ENCODE measurements at places on chromosomes 6 and 20.
A peak's percentile ranks its signal among the peaks of the same experiment; 100 is the strongest.

DNA sequence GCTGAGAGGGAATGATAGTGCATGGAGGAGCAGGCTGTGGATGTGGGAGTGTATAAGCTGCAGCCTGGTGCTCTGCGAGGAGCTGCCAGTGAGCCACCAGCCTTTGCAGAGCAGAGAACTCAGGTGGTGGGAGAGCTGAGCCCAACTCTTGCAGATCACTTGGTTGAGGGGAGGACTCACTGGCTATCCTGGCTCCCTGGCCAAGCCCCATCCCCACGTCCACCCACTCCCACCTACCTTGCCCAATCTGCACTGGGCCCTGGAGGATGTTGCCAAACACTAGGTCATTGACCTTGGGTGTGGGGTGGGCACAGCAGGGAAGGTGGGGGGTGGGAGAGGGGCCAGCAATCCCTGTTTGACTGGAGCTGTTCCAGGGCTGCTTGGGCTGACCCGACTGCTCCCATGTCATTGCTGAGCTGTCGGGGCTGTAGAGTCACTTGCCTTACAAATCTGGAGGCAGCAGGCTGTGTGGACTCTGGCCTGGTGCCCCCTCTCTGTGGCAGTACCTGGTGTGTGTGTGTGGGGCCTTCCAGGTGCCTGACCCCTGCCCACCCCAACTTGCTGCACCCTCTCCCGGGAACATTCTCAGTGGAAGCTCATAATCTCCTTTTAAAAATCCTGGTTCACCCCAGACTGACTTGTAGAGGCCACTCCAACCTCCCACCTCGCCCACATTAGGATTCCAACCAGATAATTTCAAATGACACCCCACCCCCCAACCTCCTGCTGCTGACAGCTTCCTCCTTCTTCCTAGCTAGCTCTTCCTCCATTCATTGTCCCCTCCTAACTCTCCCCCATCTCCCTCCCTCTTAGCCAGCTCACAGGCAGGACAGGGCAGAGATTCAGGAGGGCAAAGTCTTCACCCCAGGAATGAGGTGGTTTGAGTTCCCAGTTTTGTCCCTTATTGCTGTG is 162.3 kb downstream of the MRPL14 start:
- DNase-seq: no peak

DNA sequence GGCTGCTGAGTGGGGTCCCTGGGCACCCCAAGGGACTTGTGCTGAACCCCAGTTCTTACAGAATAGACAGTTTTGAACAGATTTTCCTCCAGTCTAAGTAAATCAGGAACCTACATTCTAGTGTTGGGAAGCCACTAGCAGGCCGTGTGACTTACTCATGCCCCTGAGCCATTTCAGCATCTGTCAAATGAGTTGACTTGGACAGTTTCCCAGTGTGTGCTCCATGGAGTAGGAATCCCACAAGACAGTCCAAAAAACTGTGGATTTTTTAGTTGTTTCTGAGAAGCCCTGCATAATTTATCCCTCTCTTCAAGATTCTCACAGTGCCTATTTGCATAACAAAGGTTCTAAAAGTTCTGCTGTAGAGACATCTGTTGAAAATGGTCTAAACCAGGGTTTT is 2.1 kb downstream of the GABRR2 start:
- peak; percentile 29 for DNase-seq

DNA sequence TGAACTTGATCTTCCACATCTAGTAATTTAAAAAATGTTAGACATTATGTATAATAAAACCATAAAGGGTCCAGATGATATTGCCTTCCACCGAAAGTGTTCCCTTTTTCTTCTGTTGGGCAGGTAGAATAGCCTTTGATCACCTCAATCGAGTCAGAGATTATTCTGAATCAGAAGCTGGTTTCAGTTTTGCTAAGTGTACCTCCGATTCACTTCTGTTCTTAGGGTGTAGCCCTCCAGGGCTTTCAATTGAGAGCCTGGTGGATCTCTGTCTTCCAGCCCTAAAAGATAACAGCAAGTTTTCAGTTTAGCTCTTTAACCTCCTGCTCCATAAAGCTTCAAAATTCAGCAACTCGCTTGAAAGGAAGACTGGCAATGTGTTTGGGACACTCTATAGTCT is 21.1 kb upstream of the AIG1 start:
- no peak for DNase-seq

DNA sequence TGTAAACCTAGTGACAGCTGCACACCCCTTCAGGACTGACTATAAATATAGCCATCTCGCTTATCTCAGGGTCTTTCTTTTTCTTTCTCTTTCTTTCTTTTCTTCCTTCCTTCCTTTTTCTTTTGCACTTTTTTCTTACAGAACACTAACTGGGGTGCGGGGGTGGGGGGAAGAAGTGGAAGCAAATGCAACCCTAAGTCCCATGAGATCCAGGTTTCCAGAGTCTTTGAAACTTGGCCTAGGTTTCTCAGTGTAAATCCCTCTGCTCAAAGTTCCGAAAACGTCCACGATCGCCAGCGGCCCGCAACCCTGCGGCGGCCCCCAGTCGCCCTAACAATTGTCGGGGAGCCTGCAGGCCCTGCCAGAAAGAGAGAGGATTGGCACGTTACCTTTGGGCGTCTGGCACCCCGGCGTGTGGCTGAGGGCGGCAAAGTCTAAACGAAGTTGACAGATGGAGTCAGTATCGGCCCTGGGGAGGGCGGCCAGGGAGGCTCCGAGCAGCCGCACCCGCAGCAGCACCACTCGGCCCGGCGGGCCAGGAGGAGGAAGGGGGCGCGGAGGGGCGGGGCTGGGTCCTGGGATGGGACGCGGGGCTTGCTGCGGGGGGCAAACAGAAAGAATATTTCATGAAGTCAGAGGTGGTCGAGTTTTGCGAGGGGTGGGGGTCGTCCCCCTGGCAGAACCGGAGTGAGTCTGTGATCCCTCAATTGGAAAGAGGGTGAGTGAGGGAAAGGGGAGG is 577 bp upstream of the FOXF2 start:
- DNase-seq: no peak

- DNase-seq: peak; percentile 86
These were observed 1.6 kb upstream of the THBD start for GRCh38 chr20:23050847-23051627.

DNA sequence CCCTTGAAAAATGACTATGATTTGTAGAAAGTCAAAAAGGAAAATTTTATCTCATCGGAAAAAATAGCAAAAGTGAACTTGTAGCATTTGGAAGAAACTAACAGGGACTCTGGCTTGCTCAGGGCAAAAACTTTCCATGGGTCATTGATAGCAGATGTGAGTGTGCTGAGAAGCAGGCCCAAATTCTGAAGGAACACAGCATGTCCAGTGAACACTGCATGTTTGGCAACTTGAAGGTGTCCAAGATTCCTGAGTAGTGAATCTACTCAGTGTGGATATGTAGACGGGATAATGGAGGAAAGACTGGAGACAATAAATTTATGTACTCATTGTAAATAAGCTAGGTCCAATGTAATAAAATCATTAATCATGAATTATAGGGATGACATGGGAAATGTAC is 8.2 kb downstream of the SLC17A2 start:
- no peak for DNase-seq

DNA sequence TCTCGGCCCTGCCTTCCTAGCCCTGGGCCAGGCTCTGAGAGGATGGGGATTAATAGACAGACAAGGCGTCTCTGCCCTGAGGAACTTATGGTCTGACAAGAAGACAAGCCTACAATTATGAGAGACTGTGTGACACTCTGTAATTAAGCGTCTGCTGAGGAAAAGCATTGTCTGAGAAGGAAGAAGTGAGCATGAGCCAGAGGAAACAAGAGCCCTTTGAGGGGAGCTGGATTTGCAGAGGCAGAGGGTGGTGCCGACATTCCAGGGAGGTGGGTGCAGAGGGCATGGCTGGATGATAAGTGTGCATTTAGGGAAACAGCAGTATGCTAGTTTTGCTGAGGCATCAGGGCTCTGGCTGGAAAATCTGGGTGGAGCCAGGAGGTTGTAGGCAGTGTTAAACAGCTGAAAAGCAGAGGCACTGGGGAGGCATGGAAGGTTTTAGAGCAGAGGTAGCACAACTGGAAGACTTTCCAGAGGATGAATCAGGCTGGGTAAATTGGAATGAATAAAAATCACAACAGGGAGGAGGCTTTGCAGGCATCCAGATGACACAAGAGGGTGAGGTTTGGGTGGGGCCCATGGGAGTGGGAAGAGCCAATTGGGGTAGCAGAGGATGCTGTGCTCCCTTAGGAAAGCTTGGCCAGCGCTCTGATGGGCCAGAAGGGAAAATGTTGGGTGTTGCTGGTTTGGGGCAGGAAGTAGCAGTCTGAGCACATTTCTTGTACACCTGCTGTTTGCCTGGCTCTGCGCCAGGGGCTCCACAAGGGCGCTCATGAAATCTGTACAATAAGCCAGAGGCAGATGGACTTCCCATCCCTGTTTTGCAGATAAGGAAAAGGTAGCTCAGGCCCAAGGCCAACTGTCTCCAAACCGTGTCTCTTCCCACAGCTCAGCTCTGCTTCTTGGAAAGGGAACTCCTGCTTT is 74.0 kb upstream of the MYL9 start:
- DNase-seq: no peak

DNA sequence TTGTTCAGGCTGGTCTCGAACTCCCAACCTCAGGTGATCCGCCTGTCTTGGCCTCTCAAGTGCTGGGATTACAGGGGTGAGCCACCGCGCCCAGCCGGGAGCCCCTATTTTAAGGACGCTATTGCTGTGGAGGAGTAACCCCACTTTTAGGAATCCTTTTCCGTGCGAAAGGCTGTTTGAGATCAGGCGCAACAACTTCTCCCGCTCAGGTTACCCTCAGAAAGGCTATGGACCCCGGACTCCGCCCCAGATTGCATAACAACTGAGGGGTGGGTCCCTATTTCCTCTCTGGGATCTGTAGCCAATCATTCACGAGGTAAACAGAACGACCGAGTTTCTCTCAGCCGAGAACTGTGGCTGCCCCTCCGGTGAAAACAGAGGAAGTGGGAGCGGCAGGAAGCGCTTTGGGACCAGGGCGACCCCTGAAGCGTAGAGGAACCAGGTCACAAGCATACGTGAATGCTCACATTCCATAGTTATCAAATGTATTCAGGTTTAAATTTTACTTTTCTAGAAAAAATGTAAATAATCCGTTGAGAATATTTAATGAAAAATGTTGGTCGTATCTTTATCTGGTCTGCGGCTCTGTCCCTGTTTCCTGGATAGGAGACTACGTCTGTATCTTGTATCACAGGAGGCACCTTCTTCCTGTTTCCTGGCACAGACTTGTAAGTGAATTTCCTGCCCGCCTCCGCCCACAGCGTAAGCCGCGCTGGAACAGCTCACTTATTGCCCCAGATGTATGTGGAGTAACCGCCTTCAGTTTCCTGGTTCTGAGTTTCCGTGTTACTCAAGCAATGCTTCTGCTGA is 26.8 kb downstream of the HLA-E start:
- peak; percentile 99 for DNase-seq

DNA sequence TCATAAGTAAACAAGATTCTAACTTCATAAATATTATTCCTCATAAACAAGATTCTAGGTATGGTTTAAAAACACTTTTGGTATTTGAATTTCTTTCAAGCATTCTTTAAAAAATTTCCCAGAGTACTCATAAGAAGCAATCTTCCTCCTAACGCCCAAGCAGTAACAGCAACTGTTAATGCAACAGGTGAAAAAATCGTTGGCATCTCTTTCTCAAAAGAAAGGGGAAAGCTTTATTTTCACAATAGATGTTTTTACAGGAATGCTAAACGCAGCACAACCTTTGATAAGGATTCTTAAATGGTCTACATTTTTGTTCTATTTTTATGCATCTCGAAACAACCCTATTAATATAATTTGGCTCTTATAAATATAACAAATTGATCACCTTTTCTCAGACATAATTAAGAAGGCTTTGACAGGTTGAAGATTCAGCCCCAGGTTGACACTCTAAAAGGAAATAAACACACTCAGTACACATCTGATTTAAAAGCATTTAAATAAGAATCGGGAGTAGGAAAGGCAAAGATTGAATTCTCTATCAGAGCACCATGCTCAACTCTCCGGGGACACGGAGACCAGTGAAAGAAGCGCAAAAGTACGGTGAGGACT is 634 bp downstream of the AHI1 start:
- DNase-seq: no peak

- DNase-seq: no peak
These were observed 50.5 kb upstream of the TRIM26 start for GRCh38 chr6:30263734-30264133.

DNA sequence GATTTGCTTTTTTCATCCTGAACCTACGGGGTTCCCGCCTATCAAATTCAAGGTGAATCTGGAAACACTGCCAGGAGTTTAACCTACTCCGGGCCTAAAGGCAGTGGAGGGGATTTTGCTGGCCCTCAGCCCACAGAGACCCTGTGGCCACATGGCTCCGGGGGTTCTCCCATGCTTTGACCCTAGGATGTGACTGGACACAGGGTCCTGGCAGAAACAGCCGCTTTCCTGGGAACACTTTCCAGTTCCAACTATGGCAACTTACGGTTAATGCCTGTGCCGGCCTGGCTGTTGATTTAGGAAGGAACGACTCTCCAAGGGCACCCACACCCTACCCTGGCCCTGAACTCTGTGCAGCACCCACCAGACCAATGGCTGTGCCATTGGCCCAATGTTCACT is 141.7 kb upstream of the RPS6KA2 start:
- no peak for DNase-seq

DNA sequence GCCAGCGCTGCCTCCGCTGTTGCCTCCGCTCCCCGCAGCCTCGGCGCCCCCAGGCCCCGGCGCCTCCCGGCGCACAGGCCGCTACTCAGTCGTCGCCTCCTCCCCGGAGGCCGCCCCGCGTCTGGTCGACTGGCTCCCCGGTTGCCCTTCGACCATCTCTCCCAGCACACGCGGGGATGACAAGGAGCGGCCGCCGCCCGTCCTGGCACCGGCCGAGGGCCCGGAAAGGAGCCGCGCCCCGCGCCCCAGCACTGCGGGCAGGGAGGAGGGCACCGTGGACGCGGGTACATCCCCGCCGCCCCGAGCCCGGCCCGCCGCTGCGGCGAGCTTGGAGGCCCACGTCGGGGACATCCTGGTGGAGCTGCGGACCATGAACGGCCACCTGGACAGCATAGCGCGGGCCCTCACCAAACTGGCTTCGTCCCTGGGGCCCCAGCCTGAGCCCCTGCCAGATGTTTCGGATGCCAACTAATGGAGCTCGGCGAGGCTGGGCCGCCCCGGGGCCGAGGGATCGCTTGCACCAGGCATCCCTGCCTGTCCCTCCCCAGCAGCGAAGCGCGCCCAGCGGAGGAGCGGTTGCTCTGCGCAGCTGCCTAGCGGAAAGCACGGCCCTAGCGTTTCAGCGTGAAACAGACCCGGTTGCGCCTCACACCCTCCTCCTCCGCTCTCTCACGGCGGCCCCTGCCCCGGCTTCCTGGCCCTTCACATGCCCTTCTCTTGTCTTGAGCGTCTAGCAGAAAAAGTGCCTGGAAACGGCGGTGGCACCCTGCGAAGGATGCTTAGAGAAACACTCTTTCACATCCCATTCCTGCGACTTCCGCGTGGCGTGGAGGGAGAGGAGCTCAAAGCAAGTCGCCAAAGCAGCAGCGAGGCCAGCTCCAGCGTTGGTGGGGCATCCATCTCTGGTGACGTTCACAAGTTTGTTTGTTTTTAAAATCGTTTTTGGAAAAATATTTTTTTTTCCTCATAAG is 285.8 kb upstream of the SUPT3H start:
- DNase-seq: peak; percentile 30

Data from CD14-positive monocyte (primary cell).